ENCODE measurements at places on chromosomes 12 and 14. TPM values are rescaled to one million over a fixed set of nuclear protein-coding genes. Genes with fewer than 3 reads are reported as not detected.
A peak's percentile ranks its signal among the peaks of the same experiment; 100 is the strongest.

DNA sequence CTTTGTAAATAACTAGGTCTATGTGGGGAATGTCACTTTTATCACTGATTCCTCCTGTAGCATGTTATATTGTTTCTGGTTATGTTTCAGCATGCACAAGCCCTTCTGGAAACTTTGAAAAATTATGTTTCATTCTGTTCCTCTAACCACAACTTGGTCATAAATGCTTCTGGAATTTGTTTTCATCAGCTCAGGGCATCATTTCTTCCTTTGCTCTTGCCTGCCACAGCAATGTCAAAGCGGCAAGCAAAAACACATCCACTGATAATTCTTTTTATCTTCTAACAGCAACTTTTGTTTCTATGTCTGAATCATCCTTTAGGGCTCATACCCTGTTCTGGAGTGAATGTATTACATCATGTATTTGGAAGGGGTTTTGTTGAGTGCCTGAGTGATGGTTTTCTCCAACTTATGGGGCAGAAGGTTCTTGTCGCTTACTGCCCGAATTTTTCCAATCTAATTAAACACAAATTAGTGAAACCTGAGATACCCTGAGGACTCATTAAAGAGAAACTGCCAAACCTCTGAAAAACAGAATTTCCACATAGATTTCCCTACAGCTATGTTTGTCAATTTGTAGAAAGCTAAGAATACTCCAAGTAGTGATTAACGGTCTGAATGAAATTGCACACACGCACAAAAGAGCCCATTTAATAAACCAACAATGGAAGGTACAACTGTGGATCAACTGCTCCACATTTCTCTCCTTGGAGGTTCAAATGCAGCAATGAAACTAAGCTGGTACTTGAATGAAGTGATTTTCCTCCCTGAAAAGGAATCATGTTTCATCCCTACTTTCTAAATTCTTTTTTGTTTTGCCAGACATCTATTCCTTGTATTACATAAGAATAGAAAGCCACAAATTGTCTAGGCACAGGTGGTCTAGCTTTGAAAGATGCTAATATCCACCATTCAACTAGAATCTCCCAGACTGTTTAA is 173.5 kb upstream of the KRR1 start:
- DNase-seq = no peak

DNA sequence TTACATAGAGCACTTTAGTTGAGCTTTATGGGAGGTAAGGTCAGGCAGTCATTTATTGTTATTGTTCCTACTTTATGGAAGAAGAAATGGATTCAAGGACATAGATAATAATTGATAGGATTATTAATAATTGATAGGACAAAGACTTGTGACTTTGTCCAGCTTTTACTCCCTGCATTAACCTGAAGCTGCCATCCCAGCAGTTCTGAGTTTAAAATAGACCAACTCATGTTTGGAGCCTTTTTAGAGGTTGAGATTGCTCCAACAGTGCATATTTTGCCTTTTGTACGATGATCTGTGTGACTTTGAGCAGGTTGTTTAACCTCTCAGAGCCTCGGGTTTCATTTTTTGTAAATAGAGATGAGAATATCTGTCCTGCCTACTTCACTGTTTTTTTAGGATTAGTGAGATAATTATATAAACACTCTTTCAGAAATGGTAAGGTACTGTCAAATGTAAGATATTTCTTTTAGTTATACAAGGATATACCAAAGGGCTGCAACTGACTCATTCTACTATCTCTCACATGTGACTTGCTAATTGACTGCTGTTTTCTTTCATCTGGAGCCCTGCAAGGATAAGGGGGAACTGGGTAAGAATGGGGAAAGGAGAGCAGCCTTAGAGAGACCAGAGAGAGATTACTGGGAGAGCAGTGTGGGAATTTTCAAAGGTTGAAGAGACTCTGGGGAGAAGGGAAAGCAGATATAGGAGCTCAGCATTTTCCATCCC is 15.3 kb downstream of the WDR20 start:
- no peak for DNase-seq

DNA sequence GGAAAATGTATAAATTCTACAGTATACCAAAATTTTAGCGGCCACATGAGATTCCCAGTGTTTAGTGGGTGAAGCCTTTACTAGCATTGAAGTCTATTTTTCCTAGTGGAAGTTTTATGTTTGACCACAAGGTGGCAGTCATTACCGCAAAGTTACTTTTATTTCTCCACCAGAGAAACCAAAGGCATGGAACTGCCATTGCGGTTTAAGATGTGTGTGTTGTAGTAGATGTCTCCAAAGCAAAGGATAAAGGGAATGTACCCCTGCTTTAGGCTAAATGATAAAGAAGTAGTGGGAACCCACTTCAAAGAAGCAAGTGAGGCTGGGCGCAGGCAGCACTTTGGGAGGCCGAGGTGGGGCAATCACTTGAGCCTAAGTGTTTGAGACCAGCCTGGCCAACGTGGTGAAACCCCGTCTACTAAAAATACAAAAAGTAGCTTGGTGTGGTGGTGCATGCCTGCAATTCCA is 140.5 kb downstream of the PRKCH start:
- DNase-seq = no peak

GRCh38 chr14:104084251-104085002 is 1.1 kb upstream of the ASPG start:
- DNase-seq = no peak

SDR39U1 gene
- 46.7 TPM for total RNA-seq

- DNase-seq = no peak
Measured at GRCh38 chr14:70803321-70804310, 5.7 kb downstream of the MAP3K9 start.

PTPN6 gene
- total RNA-seq = 28.4 TPM

CEP170B gene
- 32.3 TPM for total RNA-seq

- no peak for DNase-seq
Measured at GRCh38 chr14:32820181-32820580, 118.5 kb upstream of the NPAS3 start.

GRCh38 chr12:27109334-27110028 is 27.1 kb upstream of the C12orf71 start:
- DNase-seq = no peak

GRCh38 chr12:126038434-126038833 is 973.2 kb downstream of the AACS start:
- no peak for DNase-seq

TMEM119 gene
- 0.48 TPM for total RNA-seq

DNA sequence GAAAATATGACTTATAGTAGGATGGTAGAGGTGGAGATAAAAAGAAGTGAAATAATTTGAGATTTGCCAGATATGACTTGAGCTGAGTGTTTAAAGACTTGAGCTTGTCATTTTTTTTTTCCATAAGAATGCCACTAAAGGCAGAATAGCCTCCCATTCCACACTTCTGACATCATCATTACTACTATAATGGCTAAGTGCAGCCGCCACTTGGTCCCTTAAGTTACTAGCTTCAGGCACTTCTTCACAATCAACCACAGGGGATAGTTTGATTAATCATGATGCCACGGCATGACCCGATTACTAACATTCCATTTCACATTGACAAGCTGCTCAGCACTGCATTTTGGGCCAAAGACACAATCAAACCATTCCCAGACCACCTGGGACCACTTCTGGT is 127.9 kb downstream of the EFCAB11 start:
- no peak for DNase-seq

GPRC5D gene
- not detected for total RNA-seq

LRRC9 gene
- 0.84 TPM for total RNA-seq

KCNMB4 gene
- 12.7 TPM for total RNA-seq

DNA sequence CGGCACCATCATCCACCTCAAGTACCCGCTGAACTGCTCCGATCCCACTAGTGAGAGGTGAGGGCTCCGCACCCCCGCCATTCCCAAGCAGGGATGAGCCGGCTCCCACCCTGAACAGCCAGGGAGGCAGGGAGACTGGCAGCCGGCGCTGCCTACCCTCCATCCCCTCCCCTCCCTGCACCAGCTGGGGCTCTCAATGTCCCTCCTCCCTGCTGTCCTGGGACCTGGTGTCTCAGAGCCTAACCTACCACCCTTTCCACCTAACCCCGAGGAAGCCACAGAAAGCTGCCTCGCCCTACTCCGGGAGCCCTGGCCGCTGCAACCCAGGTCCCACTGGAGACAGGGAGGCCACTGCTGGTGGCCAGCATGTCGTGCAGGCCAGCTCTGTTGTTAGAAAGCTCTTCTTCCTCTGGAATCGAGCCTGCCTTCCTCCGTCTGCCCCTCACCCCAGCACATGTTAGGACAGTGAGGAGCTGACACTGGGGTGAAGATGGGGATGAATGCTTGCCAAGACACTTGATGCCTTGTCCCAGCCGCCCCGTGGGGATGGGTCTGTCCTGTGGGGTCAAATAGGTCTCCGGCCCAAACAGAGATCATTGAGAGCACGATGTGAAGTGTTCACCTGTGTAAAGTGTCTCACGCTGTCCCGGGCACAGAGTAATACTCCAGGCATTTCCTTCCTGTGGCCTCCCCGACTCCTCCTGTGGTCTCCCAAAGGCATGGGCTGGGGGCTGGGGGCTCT is 1.1 kb downstream of the PTPN6 start:
- DNase-seq = no peak

ALDH2 gene
- total RNA-seq = 40.4 TPM

GRCh38 chr14:76985540-76986230 is 42.8 kb downstream of the IRF2BPL start:
- peak; percentile 47 for DNase-seq

DNA sequence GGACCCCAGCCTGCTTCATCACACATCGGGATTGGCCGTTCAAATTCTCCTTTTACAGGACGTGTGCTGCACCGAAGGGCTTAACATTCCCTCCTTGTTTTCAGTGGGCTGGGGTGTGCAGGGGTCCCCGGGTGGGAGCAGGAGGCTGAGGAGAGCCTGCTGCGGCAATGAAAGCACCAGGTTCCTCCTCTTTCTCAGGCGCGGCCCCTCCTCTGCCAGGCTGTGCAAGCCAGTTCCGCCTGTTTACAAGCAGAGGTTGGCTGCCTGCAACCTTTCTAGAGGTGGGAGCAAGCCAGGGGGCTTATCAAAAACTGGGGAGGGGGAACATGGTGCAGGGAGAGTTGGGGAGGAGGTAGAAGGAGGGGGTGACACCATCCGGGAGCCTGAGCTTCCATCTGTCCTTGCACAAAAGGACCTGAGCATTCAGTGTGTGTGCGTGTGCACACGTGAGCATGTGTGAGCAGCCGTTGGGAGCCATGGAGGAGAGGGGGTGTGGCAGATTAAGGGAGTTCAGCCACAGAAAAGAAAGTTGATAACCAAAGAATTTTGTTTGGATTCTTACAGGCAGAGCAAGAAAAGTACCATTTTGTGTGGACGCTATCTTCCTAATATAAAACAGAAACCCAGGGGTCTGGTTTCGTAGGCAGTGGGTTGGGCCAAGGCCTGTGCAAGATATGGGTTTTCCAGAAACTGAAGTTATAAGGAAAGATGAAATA is 108.8 kb upstream of the RFLNA start:
- no peak for DNase-seq

FAM181A gene
- total RNA-seq = not detected

- DNase-seq = peak; percentile 71
Measured at GRCh38 chr14:94773061-94773648, 3.2 kb upstream of the GSC start.

DNA sequence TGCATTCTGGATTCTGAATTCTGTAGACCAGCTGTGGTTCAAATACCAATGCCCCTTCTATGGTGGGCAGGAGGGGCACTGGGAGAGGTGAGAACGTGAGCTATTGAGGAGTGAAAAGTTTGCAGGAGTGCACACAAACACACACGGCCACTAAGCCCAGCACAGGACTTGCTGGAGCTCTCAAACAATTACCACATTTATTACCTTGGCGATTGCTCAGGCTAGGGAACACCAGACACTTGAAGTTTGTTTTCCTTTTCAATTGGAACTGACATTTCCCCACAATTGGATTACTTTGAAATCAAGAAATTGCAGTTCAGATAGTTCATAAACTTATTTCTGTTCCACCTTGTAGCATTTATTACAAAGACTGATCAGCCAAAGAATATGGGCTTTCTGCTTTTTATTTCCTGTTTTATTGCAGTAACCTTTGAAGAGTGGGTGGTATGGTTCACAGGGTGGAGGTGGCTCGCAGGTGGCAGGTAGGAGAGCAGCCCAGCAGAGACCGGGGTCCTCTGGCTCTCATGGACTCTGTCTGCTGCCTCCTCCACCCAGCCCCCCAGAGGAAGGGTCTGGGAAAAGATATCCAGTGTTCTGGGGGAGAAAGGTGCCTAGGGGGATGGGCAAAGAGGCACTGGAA is 429.8 kb upstream of the CCDC196 start:
- no peak for DNase-seq

DNA sequence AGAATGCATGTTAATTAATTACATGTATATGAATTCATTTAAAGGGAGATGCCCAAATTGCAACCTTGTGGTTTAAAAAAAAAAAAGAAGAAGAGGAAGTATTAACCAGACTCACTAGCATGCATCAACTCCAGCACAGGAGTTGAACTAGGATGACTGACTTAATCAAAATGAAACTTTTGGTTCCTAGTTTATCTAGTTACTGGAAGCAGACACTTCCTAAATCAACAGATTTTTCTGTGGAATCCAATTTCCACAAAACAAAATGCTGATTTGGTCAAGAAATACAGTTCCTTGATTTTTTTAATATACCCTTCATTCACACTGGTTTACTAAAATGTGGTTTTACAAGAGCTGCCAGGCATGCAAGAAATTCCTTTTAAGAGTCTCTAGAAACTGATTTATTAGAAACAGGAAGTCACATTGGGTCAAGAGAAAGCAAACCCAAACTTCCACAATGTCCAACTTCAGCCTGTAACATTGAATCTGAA is 41.6 kb downstream of the ITPR2 start:
- DNase-seq = no peak

- DNase-seq = no peak
Measured at GRCh38 chr14:87952307-87953094, 40.5 kb downstream of the GALC start.

FAR2 gene
- 25.3 TPM for total RNA-seq

- DNase-seq = no peak
Measured at GRCh38 chr12:130973109-130973508, 19.4 kb downstream of the ADGRD1 start.

DNA sequence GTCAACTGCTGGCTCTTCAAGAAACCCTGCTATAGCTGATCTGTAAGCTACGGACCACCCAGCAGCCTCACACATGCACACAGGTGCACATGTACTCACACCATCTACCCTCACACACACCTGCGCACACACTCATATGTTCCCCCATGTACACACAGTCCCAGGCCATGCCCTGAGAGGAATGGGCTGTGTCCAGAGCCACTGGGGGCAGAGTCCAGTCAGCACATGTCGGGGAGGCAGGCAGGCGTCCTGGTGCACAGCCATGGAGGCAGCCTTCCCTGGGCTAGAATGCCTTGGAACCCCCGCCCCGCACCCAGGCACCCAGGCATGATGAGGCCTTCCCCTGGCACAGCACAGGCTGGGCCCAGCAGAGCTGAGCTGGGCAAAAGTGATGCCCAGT is 58.3 kb upstream of the DLK1 start:
- no peak for DNase-seq

DNA sequence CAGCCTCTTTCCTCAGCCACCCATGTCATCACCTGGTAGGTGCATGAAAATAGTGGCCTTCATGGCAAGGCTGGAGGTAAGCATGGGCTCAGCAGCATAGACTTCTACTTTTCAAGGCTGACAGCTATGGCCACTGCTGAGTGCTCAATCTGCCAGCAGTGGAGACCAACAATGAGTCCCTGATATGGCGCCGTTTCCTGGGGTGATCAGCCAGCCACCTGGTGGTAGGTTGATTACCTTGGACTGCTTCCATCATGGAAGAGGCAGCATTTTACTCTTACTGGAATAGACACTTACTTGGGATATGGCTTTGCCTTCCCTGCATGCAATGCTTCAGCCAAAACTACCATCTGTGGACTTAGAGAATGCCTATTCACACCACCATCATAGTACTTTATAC is 39.5 kb upstream of the USP44 start:
- no peak for DNase-seq
